ENCODE measurements at places on chromosomes 1 and 21. TPM values are rescaled to one million over a fixed set of nuclear protein-coding genes. Genes with fewer than 3 reads are reported as not detected.

GRCh38 chr1:12435639-12436344 lies 182.2 kb downstream of the DHRS3 start:
- DNase-seq: no peak

GRCh38 chr1:244316407-244316806 lies 135.3 kb downstream of the ADSS2 start:
- no peak for DNase-seq

DNA sequence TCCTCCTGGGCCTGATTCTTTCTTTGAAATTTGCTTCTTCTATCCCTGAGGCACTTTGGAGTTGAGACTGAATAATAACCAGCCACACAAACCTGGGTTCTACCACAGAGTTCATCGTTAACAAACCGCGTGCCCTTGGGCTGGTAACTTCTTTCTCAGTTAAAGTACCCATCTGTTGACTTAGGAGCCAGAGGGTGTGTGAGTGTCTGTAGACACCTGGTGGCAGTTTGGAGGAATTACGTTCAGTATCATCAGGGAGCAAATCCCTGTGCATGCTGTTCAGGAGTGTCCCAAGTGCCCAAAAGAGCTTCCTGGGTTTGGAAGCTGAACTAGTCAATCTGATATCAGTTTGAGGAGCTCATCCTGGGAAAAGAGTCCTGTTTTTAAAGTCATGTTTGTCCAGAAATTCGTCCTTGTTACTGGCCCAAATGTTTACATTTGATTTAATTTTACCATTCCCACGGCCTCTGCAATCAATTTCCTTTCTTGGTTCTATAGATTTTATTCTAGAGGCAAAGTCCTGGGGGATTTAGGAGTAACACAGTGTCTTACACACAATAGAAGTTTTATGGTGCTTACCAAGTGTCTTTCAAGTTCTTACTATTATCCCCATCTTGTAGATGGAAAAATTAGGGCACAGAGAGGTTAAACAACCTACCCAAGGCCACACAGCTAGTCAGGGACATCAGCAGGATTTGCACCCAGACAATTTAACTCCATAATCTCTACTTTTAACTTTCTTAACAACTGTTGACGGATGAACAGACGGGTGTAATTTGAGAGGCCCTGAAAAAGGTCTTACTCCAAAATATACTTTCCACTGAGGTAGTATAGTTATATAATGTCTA lies 26.7 kb upstream of the RPTN start:
- no peak for DNase-seq

Gene ANGPTL3
- total RNA-seq: not detected

Gene FMO4
- total RNA-seq: 1.2 TPM

- no peak for DNase-seq
Observed at GRCh38 chr21:29418813-29419212, 120.1 kb downstream of the BACH1 start.

DNA sequence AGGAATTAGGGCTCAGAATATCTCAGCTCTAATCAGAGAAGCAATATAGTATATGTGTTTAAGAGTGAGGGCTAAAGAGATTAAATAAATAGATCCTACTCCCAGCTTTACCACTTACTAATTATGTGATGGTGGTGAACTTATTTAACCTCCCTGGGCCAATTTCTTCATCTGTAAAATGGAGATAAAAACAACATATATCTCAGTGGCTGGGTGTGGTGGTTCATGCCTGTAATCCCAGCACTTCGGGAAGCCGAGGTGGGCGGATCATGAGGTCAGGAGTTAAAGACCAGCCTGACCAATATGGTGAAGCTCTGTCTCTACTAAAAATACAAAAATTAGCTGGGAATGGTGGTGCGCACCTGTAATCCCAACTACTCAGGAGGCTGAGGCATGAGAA lies 135.2 kb downstream of the SLC44A5 start:
- no peak for DNase-seq

Gene NFIA
- 141 TPM for total RNA-seq

Gene TEDDM1
- not detected for total RNA-seq

GRCh38 chr1:55233145-55233777 lies 18.1 kb upstream of the USP24 start:
- no peak for DNase-seq

Gene CD46
- 69.1 TPM for total RNA-seq

- no peak for DNase-seq
Observed at GRCh38 chr1:5509664-5510452, 482.4 kb downstream of the NPHP4 start.

DNA sequence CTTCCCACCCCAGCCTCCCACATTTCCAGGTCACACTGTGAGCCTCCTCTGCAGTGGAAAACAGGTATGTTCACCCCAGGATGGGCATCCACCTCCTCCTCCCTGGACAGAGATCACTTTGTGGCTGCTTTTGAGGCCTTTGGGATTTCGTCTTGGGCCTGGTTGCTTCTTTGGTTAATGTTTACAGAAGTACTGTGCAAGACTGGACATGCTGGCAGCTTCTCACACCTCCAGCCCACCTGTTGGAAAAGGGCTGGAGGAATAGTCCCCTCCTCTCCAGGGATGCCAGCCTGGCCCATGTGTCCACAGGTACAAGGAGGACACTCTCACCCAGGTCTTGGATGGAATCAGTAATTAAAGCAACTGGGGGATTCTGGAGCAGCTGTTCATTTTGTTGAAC lies 56.1 kb downstream of the KAZN start:
- no peak for DNase-seq

Gene MNDA
- 3.9 TPM for total RNA-seq

Gene PSEN2
- total RNA-seq: 56.9 TPM

Gene MARCKSL1
- 10.9 TPM for total RNA-seq

DNA sequence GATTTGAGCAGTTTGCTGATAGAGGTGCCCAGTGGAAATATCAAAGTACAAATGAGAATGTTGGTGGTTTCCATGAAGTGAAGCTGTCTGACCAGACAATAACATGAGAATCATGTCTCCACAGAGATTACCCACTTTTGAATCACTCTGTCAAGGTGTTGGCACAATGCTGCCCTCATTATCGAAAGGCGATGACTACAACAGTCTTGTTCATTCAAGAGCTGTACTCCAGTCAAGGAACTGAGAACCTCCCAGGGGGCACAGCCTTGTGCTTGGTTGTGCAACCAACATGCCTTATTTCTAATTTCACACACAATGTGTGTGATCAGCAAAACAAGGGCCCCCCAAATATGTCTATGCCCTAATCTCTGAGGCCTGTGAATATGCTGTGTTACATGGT lies 35.7 kb downstream of the ETS2 start:
- no peak for DNase-seq

GRCh38 chr1:183061194-183061593 lies 38.0 kb downstream of the LAMC1 start:
- DNase-seq: no peak

Gene PROK1
- not detected for total RNA-seq
